ENCODE measurements at places on chromosomes 4 and X.

DNA sequence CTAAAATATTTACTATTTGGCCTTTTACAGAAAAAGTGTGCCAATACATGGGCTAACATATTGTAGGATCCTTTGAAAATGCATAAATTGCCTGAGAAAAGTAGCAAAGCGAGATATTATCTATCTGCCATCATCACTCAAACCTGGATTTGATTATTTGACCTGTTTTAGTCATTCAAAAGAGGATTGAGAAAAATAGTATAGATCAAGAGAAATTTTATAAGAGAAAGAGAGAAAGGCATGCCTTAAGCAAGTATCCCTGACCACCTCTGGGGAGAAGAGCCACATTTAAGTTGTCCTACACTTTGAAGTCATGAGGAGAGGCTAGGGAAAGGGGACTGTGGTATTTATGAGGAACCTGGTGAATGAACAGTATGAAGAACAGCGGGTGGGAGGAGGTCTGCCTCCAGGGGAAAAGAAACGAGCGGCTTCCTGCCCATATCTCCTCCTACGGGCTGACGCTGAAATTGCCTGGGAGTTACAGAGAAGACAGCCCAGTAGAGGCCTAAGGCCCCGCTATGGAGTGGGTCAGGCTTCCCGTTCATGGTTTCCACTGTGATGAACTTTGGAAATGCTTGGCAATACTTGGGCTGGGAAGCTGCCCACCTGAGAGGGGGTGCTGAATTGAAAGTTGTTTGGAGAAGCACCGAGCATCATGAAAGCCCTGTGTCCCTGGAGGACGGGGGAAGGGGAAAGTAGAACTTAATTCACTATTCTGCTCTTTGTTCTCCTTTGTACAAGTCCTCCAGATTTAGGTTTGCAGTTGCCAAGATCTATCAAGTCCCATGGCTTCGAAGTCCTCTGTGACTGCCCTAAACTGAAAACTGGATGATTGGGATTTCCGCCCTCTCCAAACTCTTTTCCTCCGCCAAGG, 106.9 kb upstream of the ACSL4 start:
- DNase-seq = no peak

DNA sequence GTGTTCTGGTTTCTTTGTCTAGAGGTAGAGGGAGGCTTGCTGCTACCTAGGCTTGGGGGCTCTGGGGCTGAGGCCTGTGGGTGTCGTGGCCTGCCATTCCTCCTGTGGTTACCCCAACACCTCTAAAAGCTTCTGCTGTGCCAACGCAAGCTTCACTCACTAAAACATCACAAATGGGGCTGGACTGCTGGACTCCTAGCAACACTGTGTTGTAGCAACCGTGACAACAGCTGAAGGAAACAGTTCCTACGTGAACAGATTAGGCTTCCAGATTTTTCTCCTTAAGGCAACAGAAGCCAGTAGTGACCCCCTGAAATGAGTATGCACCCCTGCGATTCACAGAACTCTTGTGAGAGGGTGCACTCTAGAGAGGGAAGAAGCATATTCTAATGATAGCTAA, 138.3 kb upstream of the TEX13D start:
- DNase-seq = no peak

GRCh38 chr4:1285790-1286553, 3.7 kb upstream of the MAEA start:
- no peak for DNase-seq

GRCh38 chrX:109793191-109793590, 60.1 kb upstream of the ACSL4 start:
- no peak for DNase-seq

- DNase-seq = no peak
These were observed 67.0 kb downstream of the UCHL1 start for GRCh38 chr4:41323706-41324105.

DNA sequence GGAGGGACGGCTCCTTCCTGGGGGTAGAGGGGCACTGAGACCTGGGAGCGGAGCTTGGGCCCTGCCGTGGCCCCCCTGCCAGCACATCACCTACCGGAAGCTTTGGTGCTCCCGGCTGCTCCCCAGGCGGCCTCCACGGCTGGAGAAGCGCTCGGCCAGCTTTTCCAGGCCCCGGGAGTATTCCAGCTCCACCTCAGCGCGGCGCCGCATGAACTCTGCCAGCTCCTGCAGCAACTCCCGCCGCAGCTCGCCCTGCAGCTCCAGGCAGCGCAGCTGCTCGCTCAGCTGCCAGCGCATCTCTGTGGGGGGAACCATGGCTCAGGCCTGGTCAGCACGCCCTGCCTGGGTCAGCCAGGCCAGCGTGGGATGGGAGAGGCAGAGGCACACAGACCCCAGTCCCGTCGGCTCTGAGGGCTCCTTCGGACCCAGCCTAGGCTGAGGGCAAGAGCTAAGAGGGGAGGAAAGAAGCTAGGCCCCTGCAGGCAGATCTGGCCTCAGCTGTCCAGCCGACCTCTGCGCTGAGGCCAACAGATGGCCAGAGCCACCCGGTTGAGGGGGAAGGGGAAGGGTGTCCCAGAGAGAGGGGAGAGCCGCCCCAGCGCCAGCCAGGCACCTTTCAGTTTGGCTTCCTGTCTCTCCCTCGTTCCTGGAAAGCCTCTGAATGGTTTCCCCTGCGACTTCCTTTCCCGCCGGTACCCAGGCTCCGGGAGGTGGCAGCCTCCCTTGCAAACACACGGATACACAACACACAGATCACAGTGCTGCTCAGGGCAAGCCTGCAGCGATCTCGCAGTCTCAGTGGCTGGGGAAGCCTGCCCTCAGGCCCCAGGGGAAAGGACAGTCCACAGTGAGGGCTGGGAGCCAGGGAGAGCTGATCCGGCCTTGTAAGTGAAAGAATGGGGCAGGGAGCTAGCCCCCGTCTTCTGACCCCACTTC, 4.3 kb downstream of the ARHGAP4 start:
- DNase-seq = no peak

GRCh38 chrX:24607616-24608015, 39.5 kb downstream of the PCYT1B start:
- DNase-seq = no peak

GRCh38 chr4:41448934-41449333, 89.0 kb upstream of the LIMCH1 start:
- no peak for DNase-seq

GRCh38 chr4:16217300-16218051, 8.8 kb downstream of the TAPT1 start:
- no peak for DNase-seq

GRCh38 chrX:76127341-76127740, 45.5 kb upstream of the PBDC1 start:
- DNase-seq = no peak

DNA sequence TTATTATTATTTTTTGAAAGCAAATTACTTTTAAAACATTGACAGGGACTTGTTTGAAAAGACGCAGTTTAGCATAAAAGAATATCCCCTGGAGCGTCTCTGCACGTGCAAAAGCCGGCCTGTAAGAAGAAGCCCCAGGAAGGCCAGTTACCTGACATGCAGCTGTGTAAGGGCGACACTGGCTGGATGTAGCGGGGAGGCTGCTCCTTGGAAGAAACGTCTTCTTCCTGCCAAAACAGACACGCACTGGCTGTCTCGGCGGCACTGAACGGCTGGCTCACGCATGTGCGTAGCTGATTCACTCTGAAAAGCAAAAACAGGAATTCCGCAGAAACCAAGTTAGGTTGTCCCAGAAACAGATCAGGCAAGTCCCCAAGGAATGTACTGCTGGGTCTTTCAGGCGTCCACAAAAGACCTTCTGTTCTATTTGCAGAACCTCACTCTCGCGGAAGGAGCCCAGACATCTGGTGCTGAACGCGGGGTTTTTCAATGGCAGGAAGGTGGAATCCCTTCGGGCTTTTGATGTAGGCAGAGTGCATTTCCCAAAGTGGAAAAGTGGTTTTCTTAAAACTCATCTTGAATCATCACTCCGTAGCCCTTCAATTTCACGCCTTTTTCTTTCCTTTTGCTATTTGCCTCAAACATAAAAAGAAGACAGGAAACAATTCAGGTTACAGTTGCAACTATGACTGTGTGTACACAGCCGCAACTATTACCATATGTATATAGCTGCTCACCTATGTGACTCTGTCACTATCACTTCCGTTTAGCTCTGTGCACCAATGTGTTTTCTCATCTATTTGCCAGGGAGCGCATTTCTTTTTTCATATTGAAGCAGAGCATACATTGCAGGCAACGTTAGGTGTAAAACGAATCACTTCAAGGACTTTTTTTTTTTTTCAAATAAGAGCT, 38.1 kb upstream of the ARSH start:
- DNase-seq = no peak

DNA sequence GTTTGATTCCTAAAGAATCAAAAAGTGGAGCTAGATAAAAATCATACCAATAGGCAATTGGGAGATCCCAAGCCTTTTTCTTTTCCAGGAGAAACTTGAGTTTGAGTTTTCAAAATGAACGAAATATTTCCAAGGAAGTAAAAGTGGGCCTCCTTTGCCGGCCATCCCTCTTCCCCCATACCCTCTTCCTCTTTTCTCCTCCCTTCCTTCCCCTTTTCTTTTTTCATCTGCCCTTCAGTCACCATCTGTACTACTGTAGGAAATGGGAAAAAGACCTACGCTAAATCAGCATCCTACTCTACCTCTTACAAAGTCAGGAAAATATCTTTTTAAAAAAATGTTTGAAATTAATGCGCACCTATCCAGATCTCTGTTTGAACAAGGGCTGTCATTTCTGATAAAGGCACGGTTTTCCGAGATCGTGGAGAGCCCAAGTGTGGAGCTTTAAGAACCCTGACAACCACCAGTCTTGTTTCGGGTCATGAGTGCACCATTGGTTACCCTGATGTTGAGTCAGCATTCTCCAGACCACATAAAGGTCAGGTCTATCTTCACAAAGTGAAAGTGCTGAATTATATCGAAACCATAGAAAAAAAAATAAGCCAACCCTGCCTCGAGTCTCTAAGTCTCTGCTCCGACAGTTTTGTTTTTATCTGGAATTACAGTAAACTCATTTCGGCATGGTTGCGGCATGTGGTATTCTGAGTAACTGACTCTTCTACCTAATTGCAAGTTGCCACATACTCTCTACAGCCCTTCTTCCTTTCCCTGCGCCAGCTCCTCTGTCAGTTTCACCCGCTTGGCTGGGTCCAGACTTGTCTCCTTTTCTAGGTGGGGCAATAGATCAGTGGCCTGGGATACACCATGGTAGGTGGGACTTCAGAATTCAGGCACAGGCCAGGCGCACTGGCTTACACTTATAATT, 140.2 kb upstream of the KLF3 start:
- DNase-seq = no peak

DNA sequence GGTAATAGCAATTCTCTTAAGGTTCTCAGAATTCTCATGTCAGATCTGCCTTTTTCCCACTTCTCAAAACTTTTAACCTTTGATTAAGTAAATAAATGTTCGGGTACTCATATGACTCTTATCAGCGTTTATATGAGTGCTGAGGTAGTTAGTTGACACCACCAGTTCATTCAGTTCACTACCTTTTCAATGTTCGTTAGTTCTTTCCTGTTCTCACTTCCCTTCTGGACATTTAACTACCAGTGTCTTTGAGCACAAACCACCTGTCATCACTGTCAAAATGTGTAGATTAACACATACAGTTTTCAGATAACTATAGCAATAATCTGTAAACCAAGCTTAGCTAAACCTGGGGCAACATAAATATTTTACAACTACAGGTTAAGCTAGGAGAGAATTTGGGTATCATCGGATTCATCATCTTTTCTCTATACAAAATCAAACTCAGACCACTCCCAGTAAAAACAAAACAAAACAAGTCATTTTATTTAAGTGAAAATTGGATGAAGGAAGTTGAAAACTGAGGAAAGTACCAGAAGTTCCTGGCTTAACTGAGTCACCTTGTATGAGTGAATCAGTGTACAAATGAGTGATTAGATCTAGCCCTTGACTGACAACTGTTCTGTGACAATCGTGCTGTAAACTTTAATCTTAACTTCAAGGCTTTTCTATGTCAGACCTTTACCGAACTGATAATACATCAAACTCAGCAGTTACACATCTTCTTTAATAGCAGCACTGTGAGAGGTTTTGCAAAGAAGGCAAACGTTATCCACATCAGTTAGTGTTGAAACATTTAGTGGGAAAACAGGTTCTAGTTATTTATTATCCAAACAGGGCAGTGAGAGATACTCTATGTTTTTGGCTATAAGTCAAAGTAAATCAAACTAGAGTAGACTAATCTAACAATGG, 41.9 kb downstream of the ARHGEF38 start:
- DNase-seq = no peak

DNA sequence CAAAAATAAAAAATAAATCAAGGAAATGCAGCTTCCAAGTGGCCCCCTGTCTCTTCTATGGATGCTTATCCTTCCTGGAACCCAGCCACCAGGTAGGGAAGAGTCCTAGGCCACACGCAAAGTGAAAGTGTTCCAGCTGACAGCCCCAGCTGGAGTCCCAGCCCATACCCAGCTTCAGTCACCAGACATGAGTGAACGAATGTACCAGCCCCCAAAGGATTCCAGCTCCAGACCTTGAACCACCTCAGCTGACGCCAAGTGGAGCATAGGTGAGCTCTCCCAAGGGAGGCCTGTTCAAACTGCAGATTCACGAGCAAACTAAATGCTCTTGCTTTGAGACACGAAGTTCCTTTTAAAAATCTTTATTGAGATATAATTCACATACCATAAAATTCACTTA, 62.0 kb downstream of the BCOR start:
- DNase-seq = no peak

GRCh38 chr4:156901871-156902270, 69.7 kb downstream of the PDGFC start:
- no peak for DNase-seq

- no peak for DNase-seq
These were observed at the start of gene SRPX2 for GRCh38 chrX:100643956-100644860. Gene SRPX2, plus strand, starts transcription at chrX:100644199. Its CDS starts 2,124 bp downstream, at chrX:100646323.

DNA sequence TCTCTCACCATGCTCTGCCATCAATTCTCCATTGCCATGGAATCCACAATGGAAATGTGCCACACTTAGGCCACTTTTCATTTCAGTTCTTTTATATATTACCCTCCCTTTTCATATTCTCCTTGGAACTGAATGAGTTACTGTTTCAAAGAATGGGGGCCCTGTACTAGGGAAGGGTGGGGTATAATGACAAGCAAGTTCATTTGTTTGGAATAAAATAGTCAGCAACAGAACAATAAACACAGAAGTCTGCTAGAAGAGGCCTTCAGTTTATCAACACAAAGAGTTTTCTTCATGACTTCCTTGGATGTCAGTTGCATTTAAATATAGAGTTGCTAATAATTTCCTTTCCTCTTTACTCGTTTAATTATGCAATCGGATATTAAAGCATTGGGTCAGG, 478.3 kb upstream of the FTHL17 start:
- no peak for DNase-seq

GRCh38 chr4:98166025-98166730, 22.9 kb upstream of the STPG2 start:
- DNase-seq = no peak

GRCh38 chrX:48573690-48574269, 504 bp upstream of the RBM3 start:
- DNase-seq = peak; percentile 39
